Peyer's patch (tissue), 4 donors: ENCODE measurements at places on chromosomes 4 and X. TPM values are rescaled to one million over a fixed set of nuclear protein-coding genes. Genes with fewer than 3 reads are reported as not detected.

Gene GPRIN3
- total RNA-seq = 20.6 TPM

Gene TLR7
- total RNA-seq = 0.27 TPM

Gene TBC1D8B
- total RNA-seq = 13.5 TPM

Gene GPRASP1
- total RNA-seq = 6.8 TPM

Gene ADH6
- total RNA-seq = 47.1 TPM

Gene RAB33A
- total RNA-seq = 0.67 TPM

Gene LRP2BP
- 1.2 TPM for total RNA-seq

Gene FRAS1
- 3.2 TPM for total RNA-seq

Gene TLR6
- total RNA-seq = 14.9 TPM

Gene PPARGC1A
- 58.8 TPM for total RNA-seq

Gene CITED1
- total RNA-seq = not detected

DNA sequence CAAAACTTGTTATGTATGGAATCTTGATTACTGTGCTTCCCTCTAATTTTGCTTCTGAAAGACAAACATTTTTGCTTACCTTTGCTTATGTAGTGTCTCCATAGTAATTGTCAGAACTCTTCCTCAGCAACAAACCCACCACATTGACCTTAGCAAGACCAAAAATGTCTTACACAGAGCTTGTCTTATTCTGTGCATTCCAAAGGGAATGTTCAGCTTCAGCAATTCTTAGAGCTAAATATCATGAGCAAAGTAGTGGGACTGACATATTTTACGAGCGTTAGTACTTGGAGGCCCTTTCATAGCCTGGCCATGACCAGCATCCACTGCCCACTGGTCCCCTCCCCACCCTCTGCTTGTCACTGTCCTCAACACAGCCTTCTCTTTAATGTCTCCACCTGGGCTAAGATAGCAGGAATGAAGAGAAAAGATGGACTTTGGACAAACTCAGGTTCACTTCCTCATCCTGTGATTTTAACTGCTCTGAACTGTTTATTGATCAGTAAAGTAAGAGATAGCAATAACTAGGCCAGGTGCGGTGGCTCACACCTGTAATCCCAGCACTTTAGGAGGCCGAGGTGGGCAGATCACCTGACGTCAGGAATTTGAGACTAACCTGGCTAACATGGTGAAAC is 15.5 kb upstream of the SH3D19 start:
- no peak overlapping the region for H3K4me3 ChIP-seq
- H3K27me3 ChIP-seq = no peaks in the 10 kb centered on the region
- H3K4me1 ChIP-seq = peaks cover 27% of the 10 kb centered on the region
- H3K36me3 ChIP-seq = no peaks in the 10 kb centered on the region
- no peak for DNase-seq
- H3K27ac ChIP-seq = no peak overlapping the region

GRCh38 chr4:24927049-24927448 is 14.2 kb upstream of the CCDC149 start:
- no peak overlapping the region for H3K27ac ChIP-seq
- no peaks in the 10 kb centered on the region for H3K27me3 ChIP-seq
- no peak overlapping the region for H3K4me3 ChIP-seq
- no peaks in the 10 kb centered on the region for H3K36me3 ChIP-seq
- H3K4me1 ChIP-seq = no peaks in the 10 kb centered on the region

DNA sequence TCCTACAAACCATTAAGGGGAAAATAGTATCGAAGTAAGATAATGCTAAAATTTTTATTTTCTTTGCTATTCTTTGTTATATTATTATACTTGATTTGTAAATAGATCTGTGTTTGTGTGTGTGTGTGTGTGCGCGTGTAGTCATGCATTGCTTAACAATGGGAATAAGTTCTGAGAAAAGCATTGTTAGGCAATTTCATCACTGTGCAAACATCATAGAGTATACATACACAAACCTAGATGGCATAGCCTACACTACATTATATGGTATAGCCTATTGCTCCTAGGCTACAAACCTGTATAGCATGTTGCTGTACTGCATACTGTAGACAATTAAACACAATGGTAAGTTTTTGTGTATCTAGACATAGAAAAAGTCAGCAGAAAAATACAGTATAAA is 17.1 kb downstream of the MTTP start:
- no peaks in the 10 kb centered on the region for H3K4me1 ChIP-seq
- no peak overlapping the region for H3K27ac ChIP-seq
- no peak for DNase-seq
- peaks cover 19% of the 10 kb centered on the region for H3K36me3 ChIP-seq
- no peak overlapping the region for H3K4me3 ChIP-seq
- H3K27me3 ChIP-seq = no peaks in the 10 kb centered on the region

DNA sequence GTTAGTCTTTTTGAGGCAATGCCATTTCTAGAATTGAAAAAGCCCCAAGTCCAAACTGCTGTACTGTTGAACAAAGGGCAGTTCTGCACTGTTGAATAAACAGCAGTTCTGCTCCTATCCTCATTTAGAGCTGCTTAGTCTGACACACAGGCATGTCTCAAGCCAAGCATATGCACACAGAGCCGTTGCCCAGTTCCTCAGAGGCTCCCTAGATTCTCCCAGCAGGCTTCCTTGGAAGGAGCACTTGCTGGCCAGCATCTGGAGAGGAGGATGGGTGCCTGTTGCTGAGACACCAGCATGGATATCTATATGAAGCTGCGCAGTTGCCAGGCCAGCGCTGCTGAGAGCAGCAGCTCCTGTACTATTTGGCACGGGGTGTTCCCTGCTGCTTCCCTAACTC is 138.3 kb upstream of the USP38 start:
- no peak overlapping the region for H3K4me3 ChIP-seq
- H3K27ac ChIP-seq = no peak overlapping the region
- no peaks in the 10 kb centered on the region for H3K27me3 ChIP-seq

- H3K4me3 ChIP-seq = no peak overlapping the region
- no peaks in the 10 kb centered on the region for H3K4me1 ChIP-seq
- no peak for DNase-seq
These were observed 56.1 kb downstream of the TSPAN5 start for GRCh38 chr4:98602270-98602669.

DNA sequence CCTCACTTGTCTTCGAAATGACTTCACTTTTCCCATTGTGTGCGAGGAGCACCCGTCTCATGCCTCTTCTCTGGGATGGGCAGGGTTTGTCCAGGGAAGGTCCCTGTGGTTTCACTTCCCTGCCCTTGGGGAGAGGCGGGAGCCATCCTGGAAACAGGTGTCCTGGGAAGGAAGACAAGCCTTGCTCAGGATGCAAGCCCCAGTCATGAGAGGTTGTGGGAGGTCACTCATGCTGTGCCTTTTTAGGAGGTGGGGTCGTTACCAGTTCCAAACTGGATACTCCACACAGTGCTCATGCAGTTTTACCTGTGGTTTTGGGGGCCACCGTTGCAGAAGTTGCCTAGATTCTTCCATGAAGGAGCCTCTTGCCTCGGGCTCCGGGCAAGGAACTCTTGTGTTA is 3.8 kb downstream of the RGS12 start:
- H3K4me1 ChIP-seq = no peaks in the 10 kb centered on the region
- DNase-seq = no peak
- no peak overlapping the region for H3K27ac ChIP-seq
- no peaks in the 10 kb centered on the region for H3K27me3 ChIP-seq

DNA sequence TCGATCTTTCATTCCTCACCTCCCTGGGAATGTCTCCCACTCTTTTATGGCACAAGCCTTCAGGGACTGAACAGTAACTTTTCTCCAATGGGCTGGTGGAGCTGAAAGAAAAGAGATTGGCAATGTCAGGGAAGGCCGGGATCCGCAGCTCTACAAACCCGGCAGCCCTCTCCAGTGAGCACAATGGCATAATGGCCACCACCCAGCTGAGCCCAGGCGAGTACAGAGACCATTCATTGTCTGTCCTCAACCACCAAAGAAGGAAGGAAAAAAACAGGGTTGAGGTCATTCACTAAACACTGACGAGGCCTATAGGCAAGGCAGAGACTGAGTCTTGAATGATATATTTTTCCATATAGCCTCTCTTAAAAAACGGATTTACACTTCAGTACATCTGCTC is 3.6 kb downstream of the GEMIN8 start:
- no peaks in the 10 kb centered on the region for H3K36me3 ChIP-seq
- no peaks in the 10 kb centered on the region for H3K4me1 ChIP-seq
- H3K27me3 ChIP-seq = no peaks in the 10 kb centered on the region
- H3K4me3 ChIP-seq = no peak overlapping the region

DNA sequence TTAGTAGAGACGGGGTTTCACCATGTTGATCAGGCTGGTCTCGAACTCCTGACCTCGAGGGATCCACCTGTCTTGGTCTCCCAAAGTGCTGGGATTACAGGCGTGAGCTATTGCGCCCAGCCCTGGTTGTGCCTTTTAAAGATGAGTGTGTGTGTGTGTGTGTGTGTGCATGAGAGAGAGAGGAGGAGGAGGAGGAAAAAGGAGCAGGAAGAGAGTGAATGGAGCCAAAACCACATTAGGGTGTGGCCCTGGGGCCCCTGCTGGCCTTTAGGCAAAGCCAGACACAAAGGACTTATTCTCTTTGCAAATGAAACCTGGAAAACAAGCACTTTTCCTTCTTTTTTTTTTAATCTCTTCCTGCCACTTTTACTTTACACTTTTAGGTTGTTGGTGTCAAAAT is 48.2 kb upstream of the KLF3 start:
- DNase-seq = no peak
- H3K4me1 ChIP-seq = peaks cover 20% of the 10 kb centered on the region
- no peak overlapping the region for H3K27ac ChIP-seq
- H3K4me3 ChIP-seq = no peak overlapping the region

DNA sequence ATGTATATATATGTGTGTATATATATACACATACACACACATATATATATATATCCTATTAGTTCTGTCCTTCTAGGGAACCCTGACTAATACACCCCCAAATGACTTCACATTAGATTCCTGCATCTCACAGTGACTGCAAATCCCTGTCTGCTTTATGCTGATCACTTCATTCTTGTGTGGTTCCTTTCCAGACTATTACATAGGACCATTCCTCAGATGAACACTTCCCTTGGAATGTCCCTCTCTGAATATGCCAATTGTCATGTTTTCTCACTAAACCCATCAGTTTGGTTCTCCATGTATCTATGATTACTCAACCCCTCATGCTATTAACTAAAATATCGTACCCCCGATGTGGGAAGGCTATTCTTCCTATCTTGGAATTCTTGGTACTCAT is 605.2 kb upstream of the NR3C2 start:
- no peaks in the 10 kb centered on the region for H3K36me3 ChIP-seq
- no peaks in the 10 kb centered on the region for H3K4me1 ChIP-seq
- no peak for DNase-seq
- no peak overlapping the region for H3K27ac ChIP-seq
- H3K27me3 ChIP-seq = no peaks in the 10 kb centered on the region

DNA sequence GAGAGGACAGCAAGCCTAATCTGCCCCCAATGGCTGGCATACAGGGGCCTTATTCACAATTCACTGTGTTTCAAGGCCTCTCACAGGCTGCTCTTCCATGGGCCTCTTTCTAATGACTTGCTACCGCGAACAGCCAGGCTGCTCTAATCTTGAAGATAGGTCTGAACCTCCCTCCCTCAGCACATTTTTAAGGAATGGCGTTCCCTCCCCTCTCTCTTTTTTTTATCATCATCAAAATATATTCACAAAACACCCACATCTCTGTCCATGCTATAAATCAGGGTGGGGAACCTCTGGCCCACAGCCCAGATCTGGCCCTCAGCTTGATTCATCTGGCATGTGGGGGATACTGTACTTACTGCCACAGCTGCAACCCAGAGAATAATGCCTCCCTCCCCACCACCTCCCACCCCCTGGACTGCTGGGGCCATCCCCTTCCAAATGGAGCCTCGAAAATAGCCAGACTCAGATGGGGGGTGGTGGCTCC is 76.2 kb upstream of the PLAC1 start:
- no peaks in the 10 kb centered on the region for H3K36me3 ChIP-seq
- no peak for DNase-seq
- H3K4me1 ChIP-seq = no peaks in the 10 kb centered on the region

DNA sequence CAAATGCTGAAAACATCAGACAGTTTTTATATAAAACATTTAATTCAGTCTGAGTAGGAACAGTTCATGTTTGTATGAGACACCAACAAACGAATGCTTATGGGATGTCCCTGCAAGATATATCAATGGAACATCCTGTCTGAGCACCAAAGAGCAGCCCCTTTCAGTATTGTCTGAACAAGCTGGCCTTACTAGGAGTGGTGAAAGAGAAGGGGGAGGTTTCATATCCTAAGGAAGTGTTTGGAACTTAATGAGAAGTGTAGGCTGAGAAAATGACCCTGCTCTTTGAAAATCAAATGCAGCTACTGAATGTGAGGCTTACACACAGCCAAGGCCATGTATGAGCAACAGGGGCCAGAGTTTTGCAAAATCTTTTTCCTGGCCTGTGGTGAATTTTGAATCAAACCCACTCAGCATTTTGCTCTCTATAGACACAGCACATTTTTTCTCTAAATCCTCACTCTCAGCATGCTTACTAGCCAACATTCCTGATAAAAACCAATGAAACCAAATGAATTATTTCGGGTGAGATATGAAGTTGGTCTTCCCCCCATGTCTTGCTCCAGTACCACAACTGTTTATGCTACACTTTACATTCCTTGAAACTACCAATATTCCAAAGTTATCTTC is 119.4 kb downstream of the LUZP4 start:
- no peaks in the 10 kb centered on the region for H3K36me3 ChIP-seq
- no peaks in the 10 kb centered on the region for H3K27me3 ChIP-seq
- no peak for DNase-seq

- no peak for DNase-seq
- no peak overlapping the region for H3K27ac ChIP-seq
- H3K27me3 ChIP-seq = no peaks in the 10 kb centered on the region
- no peaks in the 10 kb centered on the region for H3K36me3 ChIP-seq
- no peak overlapping the region for H3K4me3 ChIP-seq
- no peaks in the 10 kb centered on the region for H3K4me1 ChIP-seq
These were observed 95.9 kb upstream of the PTPN13 start for GRCh38 chr4:86497980-86498862.
